ENCODE measurements at places on chromosomes 2 and 18.
A peak's percentile ranks its signal among the peaks of the same experiment; 100 is the strongest.

DNA sequence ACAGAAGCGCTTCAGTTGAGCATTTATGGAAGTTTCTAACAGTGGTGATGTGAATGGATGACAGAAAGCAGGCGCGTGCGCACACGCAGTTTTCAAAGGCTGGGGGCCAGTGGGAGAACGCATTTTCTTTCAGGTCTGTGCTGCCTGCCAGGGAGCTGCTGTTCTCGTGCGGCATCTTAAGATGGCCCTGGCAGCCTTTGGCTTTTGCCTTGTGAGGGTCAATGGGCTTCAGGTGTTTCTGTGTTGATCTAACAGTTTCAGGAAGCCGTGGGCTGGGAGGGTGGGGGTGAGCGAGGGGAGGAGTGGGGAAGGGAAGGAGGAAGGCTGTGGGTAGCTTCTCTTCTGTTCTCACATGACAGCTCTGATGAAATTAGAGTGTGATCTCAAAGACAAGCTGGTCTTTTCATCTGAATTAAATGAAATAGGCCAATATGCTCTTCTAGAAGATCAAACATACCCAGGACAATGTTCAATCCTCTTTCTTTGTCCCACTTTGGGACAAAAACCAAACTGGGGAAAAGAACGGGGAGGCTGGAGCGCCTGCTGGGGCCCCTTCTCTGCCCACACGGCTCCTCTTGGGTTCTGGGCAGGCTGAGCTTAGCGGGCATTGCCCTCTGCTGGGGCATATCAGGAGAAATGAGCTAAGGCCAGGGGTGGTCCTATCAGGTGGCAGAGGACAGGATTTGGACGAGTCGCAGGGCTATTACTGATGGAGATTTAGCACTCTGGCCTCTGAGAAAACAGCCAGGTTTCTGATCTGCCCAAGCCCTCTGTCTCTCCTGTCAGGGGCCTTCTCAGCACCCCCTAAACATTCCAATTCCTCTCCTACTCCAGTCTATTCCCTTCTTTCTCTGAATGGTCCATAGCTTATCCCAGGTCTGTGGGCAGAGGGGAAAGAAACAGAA lies 126.2 kb upstream of the LGALSL start:
- DNase-seq: peak; percentile 38

GRCh38 chr2:105800953-105801635 lies 56.4 kb downstream of the NCK2 start:
- no peak for DNase-seq

GRCh38 chr18:63897072-63897471 lies 9.6 kb downstream of the SERPINB2 start:
- DNase-seq: no peak

DNA sequence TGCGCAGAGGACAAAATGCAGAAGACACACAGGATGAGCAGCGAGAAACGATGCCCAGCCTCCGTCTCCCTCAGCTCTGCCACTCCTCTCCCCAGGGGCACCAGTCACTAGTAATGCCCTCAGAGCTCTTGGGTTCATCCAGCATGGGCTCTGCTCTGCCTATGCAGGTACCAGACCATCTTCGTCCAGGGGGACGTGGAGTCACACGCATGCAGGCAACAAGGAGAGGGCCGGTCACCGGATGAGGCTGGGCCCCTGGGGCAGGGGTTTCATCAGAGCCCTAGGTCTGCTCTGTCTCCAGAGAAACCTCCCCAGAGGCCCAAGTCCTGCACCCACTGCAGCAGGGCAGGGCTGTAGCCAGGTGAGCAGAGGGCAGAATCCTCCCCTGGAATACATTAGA lies 23.9 kb downstream of the RAB31 start:
- DNase-seq: no peak

- DNase-seq: no peak
These were observed 208.6 kb downstream of the RBM43 start for GRCh38 chr2:151052850-151053660.

- no peak for DNase-seq
These were observed 199.4 kb upstream of the RASGRP3 start for GRCh38 chr2:33277002-33277426.

- DNase-seq: no peak
These were observed 67.8 kb upstream of the EPAS1 start for GRCh38 chr2:46229134-46230063.

- no peak for DNase-seq
These were observed 69.9 kb downstream of the SH3BP4 start for GRCh38 chr2:235021752-235022151.

- no peak for DNase-seq
These were observed 470.9 kb downstream of the ARHGAP15 start for GRCh38 chr2:143600116-143600515.

DNA sequence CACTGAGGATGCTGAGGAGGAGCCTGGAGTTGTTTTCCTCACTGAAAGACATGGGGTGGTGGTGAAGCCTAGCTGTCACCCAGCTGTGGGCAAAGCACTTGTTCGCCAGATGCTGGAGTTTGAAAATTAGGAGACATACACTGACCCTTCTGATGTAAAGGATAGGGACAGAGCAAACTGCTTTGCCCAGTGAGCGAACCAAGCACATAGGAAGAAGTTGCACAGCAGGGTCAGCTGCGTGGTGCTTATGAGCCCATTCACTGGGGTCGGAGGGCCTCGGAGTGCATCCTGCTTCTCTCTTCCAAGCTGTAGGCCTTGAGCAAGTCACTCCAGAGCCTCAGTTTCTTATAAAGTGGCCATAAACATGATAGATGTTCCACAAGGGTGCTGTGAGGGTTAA lies 50.9 kb downstream of the HK2 start:
- no peak for DNase-seq

- DNase-seq: no peak
These were observed 89.9 kb upstream of the DNMT3A start for GRCh38 chr2:25431604-25432003.

- DNase-seq: no peak
These were observed 2.0 kb downstream of the VAMP8 start for GRCh38 chr2:85579266-85579935.

DNA sequence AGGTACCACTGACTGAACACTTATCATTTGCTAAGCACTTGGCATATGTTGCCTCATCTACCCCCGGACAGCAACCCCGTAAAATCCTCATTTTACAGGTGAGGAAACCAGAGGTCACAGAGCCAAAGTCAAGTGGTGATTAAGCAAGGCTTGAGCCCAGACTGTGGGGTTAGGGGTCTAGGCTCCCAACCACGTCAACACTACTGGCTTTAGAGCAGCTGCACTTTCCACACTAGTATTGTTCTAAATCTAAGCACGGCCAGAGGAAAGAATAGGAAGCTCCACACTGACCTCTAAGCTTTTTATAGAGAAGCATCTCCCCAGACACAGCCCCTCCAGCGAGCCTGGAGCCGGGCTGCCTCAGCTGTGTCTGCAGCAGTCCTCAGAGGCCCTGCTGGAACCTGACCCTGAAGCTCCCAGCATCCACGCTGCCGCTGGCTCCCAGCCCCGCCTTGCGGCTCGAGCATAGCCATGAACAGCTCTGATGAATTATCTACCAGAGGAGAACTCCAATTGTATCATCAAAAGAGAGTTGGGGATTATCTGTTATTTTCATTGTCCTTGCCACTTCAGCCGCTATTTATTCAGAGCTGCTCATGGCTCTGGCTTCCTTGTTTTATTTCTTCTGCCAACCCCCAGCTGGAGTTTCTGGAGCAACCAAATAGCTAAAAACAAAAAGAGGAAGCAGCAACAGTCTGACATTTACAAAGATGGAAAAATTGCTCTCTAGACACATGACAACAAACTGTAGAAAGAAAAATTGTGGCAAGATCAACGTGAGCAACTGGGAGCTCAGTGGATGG lies 62.2 kb upstream of the RTN4 start:
- DNase-seq: peak; percentile 98

DNA sequence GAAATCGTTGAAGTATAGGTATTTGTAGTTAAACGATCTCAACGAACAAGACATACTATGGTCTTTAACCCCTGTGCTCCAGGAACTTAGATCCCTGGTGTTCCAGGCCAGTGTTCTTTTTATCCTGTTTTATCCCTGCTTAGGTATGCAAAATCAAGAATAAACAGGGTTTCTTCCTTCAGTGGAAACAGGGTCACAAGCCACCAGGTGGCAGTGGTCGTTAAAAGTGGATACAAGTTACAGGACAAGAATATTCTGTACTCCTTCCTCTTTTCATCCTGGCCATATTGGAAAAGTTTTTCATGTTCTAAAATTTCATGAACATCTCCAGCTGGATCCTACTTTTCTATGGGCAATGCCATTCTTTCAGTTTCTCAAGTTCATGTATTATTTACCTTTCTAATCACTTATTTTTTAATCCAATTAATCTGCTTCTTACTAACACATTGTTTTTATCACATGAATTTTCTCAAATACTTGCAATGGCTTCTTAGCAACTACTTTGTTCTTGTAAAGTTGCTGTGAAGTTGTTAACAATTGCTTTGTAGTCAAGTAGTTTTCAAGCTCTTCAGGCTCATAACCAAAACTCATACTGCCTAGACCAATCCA lies 16.4 kb upstream of the HNMT start:
- DNase-seq: no peak

DNA sequence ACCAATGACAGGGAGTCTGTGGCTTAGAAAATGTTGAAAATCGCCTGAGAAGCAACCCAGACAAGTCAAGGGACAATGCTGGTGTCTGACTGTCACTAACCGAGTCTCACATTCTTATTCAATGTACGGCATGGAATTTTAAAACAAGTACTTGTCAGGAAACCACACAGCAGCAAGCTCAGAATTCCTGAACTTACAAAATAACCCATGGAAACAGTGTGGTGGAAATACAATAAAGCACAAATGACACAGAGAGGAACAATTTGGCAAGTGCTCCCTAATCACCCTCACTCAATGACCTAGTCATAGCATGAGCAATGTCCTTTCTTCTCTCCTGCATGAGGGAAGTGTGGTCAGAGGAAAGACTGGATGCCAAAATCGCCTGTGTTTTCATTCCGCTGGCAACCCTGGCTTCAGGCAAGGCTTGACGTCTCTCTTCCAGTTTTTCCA lies 154.0 kb downstream of the SATB2 start:
- DNase-seq: no peak

GRCh38 chr18:21684731-21685130 lies 19.8 kb downstream of the ABHD3 start:
- no peak for DNase-seq

DNA sequence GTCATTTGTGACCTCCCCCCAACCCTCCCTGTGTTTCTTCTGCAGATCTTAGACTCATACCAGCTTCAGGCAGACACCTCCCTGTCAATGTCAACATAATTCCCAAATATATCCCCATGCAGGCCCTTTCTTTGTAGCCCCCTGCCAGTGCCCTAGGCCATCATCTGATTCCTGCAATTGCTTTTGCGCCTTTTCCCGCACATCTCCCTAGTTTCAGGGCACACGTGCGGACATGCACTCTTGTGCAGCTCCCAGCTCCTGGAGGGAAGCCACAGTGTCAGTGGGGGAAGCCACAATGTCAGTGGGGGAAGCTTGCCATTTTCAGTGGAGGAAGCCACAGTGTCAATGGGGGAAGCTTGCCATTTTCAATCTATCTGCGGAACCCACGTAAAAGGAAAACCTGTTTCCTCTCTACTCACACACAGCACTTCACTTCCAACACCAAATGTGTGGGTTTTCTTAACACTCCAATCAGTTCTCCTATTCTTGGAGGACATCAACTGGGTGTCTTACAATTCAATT lies 256.4 kb downstream of the ACKR3 start:
- no peak for DNase-seq

Measured in SHP77 treated with DMSO at 0.1 percent for 48 hours (cell line).